Hepatocyte (in vitro differentiated cells): ENCODE measurements at places on chromosomes 2 and 18. TPM values are rescaled to one million over a fixed set of nuclear protein-coding genes. Genes with fewer than 3 reads are reported as not detected.

MAPK4 gene
- 2.4 TPM in 2 replicates for total RNA-seq

NBEAL1 gene
- total RNA-seq: 47.2 and 57.0 TPM in 2 replicates

GRCh38 chr2:60407398-60407797 is 146.1 kb downstream of the BCL11A start:
- peak; percentile 26 for DNase-seq

NEU2 gene
- not detected in 2 replicates for total RNA-seq

DNA sequence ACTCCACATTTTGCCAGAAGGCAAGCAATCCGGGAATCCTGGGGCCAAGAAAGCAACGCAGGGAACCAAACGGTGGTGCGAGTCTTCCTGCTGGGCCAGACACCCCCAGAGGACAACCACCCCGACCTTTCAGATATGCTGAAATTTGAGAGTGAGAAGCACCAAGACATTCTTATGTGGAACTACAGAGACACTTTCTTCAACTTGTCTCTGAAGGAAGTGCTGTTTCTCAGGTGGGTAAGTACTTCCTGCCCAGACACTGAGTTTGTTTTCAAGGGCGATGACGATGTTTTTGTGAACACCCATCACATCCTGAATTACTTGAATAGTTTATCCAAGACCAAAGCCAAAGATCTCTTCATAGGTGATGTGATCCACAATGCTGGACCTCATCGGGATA is 26.8 kb downstream of the B3GNT2 start:
- no peak for DNase-seq
